Suppressor macrophage (primary cell): ENCODE measurements at places on chromosomes 1 and 21.

DNA sequence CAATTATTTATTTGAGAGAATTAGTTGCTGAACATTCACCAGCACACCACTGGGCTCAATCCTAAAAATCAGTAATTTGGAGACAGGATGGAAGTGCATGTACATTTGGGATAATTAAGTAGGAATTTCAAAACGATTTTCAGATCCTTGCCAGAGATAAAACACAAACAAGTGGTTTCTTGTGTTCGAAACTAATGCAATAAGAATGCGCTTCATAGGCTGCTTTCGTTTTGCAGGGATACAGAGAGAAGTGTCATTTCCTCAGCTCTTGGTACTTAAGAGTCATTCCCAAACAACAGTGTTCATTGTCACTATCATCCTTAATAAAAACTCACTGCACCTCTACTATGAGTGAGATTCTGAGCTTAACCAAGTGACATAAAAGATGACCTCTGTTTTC lies 20.6 kb upstream of the USP24 start:
- no peak for DNase-seq

DNA sequence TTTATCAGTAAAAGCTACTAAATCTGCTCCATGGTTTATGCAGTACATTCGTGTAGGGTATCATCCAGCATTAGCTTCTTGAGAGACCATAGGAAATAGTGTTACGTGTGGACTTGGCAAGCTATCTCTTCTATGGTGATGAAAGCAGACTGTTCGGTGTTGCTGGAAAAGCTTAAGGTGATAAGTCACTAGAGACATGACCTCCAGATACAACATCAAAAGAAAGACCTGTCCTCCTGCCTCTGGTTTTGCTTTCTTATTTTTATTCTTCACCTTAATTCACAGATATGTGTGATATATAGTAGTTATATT lies 53.5 kb upstream of the S1PR1 start:
- DNase-seq = no peak

DNA sequence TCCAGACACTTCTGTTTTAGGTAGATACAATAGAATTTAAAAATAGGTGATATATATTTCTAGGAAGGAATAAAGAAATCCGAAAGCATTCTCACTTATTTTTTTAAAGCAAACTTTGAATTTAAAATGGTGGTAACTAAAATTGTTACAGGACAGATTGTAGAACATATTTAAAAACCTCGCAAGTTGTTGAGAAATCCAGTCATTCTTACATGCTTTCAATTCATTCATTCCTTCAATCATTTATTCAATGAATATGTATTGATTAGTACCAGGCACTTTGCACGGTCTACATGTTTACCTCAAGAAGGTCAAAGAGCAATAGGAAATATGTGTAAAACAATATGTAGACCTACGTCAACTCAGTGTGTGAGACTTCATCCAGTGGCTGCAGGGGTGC lies 189.9 kb upstream of the SNX7 start:
- DNase-seq = no peak

GRCh38 chr1:30201015-30201414 lies 522.4 kb downstream of the MATN1 start:
- DNase-seq = no peak

- DNase-seq = no peak
Measured at GRCh38 chr1:204348242-204348641, 11.5 kb downstream of the PLEKHA6 start.

GRCh38 chr1:17277511-17278159 lies 28.7 kb downstream of the PADI3 start:
- no peak for DNase-seq

DNA sequence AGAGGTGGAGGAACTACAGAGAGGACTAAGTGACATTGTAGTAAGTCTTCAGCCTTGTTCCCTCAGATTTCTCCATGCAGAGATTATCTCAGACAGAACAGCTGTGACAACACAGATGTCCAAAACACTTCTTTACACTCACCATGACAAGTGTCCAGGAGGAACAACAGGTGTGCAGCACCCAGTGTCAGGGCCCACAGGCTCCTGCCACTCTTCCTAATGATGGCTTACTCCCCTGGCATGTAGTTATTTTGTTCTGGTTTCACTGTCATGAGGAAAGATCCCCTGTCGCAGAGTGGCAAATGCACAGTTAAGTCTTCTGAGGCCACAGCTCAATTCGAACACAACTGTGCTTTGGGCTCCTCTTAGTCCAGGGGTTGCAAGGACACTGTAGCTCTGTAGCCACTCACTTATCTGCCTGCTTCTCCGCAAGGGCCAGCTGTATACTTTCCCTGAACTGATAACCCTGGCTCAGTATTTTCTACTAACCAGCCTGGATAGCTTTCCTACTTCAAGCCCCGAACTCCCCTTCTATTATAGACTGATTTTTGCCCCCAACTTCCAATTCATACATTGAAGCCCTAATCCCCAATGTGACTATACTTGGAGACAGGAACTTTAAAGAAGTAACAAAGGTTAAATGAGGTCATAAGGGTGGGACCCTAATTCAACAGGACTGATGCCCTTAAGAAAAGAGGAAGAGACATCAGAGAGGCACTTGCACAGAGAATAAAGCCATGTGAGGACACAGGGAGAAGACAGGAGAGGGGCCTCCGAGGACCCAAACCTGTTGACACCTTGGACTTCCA lies 11.1 kb downstream of the PDZK1 start:
- peak; percentile 19 for DNase-seq

- no peak for DNase-seq
Measured at GRCh38 chr21:17590430-17590829, 22.3 kb downstream of the BTG3 start.

- peak; percentile 28 for DNase-seq
Measured at GRCh38 chr1:228037401-228038386, 30.9 kb downstream of the WNT3A start.

- peak; percentile 68 for DNase-seq
Measured at GRCh38 chr1:198212675-198213074, 55.9 kb downstream of the NEK7 start.

DNA sequence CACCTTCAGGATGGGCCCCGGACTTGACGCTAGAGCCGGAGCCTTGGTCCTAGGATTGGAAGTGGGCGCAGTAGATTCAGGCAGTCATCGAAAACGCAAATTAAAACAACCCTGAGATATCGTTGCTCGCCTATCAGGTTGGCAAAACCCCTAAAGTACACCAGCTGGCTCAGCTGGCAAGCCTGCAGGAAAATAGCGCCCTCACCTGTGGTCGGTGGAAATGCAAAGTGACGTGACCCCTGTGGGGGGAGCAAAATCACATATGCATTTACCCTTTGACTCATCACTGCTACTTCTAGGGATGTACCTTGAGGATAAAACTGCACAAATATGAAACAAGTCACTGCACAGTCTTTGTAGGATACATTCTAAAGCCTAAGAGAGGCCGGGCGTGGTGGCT lies 170.3 kb upstream of the TMEM51 start:
- DNase-seq = no peak

- DNase-seq = peak; percentile 4
Measured at GRCh38 chr1:200445213-200445612, 35.4 kb upstream of the ZNF281 start.

GRCh38 chr1:15153842-15154479 lies 414 bp downstream of the TMEM51 start:
- peak; percentile 88 for DNase-seq

DNA sequence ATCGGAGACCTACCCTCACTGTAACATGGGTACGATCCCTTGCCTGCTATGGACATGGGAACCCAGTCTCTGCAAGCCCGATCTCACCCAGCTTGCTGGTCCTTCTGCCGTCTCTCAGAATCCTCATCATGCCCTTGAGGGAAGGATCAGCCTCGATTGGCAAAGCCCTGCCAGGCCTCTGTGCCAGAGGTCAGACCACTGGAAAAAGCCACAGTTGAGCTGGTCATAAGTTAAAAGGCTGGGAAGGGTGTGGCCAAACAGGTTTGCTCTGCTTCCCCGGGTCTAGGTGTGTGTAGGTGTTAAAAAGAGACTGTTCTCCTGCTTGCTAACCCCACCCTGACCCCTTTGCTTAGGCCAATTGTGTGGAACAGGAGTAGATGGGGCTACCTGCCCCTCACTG lies 19.5 kb upstream of the PADI3 start:
- no peak for DNase-seq

GRCh38 chr1:27609210-27609555 lies 5.2 kb upstream of the AHDC1 start:
- peak; percentile 65 for DNase-seq

DNA sequence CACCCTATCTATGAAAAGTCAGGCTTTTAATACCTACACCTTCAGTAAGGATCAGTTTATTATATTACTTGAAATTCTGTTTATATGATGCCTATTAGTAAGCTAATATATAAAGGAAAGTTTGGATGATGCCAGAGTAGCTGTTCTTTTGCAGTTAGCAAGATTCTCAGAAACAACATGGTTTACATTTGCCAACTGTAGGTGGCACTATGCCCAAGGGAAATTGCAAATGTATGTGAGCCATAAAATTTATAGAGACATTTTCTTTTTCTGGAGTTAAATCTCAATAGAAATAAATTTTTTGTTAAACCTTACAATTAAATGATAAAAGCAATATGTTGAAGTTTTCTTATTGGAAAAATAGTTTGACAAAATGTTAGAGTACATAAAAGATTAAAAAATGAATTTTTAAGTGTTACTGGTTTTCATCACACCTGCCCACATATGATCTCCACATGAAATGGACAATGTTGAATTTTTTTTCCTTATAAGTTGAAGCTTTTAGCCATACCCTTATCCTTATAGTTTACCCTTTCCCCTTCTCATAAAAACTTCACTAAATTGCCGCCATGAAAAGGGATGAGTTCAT lies 32.1 kb upstream of the EPHX4 start:
- peak; percentile 70 for DNase-seq

- DNase-seq = peak; percentile 89
Measured at GRCh38 chr1:109890115-109890953, 20.3 kb upstream of the CSF1 start.

DNA sequence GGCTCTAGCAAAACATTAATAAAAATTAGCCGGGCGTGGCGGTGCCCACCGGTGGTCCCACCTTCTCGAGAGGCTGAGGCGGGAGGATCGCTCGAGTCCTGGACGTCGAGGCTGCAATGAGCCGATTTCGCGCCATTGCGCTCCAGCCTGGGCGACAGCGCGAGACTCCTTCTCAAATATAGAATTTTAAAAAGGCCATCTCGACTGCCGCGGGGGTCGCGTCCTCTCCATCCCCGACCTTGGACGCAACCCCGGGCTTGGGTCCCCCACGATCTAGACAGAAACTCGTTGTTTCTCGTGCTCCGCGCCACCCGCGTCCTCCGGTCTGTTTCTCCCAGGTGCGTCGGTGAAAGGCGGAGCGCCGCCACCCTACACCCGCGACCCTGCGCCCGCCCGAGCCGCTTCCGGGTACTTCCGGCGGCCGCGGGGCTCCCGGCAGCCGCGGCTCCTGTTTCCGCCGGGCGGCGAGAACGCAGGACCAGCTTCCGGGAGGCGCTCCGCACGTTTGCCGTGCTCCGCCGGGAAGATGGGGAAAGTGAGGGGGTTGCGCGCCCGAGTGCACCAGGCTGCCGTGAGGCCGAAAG lies at the start of gene SLX9:
Gene SLX9 (plus strand): TSS at position 498 of the 584 bp plus-strand sequence. CDS start 29 bp downstream, at position 527.
- DNase-seq = peak; percentile 93

DNA sequence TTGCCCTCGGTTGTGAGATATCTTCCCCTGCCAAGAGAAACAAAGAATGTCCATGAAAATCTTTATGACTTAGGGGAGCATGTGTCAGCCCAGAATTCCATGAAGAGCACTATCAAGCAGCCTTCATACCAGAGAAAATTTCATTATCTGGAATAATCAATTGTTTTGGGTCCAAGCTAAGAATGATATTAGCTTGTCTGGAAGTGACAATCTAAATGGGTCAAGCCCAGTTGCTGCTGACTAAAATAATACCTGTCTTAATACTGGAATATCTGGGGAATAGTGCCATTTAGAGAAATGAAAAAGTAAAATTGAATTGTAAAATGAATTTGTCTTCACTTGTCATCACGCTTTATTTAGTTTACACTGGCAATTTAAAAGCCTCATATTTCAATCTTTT lies 407.4 kb downstream of the PLA2G4A start:
- DNase-seq = no peak

- no peak for DNase-seq
Measured at GRCh38 chr1:201715351-201715750, 113.6 kb upstream of the IPO9 start.
